ENCODE measurements at places on chromosomes 7 and 10.
A peak's percentile ranks its signal among the peaks of the same experiment; 100 is the strongest.

GRCh38 chr10:112728118-112728883, 221.7 kb upstream of the TCF7L2 start:
- no peak for DNase-seq

GRCh38 chr10:109982123-109982522, 25.7 kb upstream of the ADD3 start:
- DNase-seq = no peak

DNA sequence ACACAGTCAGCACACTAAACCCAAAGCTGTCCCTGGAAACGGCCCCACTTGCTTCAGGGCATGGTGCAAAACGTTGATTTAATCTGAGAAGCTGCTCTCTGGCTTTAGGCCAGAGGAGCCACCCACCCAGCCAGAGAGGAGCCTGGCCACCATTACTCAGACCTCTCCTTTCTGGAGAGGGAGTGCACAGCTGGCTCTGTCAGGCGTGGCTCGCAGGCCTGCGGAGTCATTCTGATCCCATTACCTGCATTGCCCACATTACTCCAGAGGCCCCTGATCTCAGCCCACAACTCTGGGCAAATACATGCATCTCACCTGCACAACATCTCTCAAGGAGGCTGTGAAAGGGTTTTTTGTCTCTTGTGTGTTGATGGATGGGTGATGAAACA, 370.0 kb upstream of the IGFBP3 start:
- DNase-seq = no peak

GRCh38 chr7:50667338-50667737, 102.1 kb upstream of the DDC start:
- no peak for DNase-seq

DNA sequence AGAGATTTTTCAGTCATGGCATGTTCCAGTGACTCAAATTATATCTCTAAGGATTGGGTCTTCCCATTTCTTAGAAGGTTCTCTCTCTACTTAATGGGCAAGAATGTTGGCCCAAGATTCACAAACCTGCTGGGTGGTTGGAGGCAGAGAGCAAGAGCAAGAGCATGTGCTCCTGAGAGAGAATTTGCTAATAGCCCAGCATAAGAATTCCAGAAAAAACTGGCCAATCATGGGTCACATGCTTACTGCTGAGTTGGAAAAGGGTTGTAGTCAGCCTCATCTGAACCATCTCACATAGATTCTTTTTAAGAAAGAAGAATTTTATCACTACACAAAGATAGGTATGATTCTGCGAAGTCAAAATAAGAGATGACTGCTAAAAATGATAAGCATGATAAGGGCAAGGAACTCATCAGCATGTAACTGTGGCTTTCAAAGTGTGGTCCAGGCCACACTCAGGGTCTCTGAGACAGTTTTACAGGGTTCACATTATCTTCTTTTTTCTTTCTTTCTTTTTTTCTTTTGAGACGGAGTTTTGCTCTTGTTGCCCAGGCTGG, 8.2 kb upstream of the VCL start:
- no peak for DNase-seq

- DNase-seq = no peak
These were observed 284.1 kb downstream of the DPP6 start for GRCh38 chr7:154336295-154336694.

DNA sequence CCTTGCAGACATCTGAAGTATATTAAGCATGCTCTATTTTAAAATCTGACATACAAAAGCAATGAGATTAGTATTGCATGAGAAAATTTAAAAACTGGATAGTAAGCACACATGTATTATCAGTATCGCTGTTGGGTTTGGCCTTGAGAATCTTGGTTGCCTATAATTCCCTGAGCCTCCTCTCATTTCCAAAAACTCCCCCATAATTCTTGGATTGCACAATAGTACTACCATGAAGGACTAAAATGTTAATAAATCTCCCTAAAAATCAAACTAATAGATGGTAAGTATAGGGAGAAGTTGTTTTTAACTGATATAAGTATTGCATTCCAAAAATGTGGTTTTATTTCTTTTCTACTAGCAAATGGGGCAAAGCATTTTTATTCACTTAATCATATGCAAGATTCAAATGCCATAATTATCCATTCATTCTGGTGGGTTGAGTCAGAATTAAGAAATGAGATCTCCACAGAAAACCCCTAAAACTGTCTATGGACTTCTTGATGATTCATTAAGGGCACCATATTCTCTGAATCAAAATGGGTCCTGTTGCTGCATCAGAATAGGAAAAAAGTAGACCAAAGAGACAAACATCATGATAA, 10.3 kb upstream of the VIM start:
- no peak for DNase-seq

- DNase-seq = no peak
These were observed 29.3 kb downstream of the PLEKHS1 start for GRCh38 chr10:113780681-113781250.

- no peak for DNase-seq
These were observed 147.9 kb downstream of the PLXNA4 start for GRCh38 chr7:132428247-132428919.

GRCh38 chr7:150997817-150998216, 7.0 kb downstream of the NOS3 start:
- DNase-seq = no peak

- DNase-seq = no peak
These were observed 94.5 kb downstream of the OR13A1 start for GRCh38 chr10:45220931-45221330.

- no peak for DNase-seq
These were observed 3.0 kb downstream of the BAMBI start for GRCh38 chr10:28680358-28680752.

DNA sequence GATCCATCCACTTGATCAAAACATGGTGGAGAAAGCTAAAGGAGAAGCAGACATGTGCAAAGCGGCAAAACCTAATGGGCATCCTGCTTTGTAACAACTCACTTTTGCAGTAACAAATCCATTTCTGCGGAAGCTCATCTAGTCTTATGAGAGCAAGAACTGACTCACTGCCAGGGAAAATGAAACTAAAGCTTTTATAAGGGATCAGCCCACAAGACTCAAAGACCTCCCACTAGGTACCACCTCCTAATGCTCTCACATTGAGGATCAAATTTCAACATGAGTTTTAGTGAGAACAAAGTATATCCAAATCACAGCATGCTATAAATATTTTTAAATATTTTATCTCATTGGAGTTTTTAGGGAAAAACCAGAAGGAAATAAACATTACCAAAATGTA, 120.1 kb upstream of the GNAI1 start:
- no peak for DNase-seq

GRCh38 chr7:146443102-146443501, 326.5 kb downstream of the CNTNAP2 start:
- DNase-seq = no peak

DNA sequence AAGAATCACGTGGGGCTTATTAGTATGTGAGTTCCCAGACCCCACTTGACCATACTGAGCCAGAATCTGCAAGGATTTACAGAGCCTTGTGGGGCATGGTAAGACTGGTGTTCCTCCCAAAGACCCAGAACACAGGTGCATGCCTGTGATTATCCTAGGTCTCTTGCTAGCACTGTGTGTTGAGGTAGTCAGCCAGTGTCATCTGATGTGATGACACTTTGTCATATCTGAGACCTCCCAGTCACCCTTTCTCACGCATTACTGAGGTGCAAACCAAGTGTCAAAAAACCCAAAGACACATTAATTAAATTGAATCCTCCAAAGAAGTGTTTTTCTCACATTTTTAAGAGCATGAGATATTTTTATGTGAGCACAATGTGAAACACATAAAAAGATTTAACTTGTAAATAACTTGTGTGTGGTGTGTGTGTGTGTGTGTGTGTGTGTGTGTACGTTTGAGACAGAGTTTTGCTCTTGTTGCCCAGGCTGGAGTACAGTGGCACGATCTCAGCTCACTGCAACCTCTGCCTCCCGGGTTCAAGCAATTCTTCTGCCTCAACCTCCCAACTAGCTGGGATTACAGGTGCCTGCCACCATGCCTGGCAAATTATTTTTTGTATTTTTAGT, 162.0 kb upstream of the PRPS1L1 start:
- no peak for DNase-seq

GRCh38 chr7:38177621-38178003, 433 bp upstream of the STARD3NL start:
- DNase-seq = no peak

- DNase-seq = no peak
These were observed 46.9 kb upstream of the TRIM8 start for GRCh38 chr10:102597131-102597991.

GRCh38 chr10:126375926-126376554, 12.2 kb downstream of the ADAM12 start:
- no peak for DNase-seq

DNA sequence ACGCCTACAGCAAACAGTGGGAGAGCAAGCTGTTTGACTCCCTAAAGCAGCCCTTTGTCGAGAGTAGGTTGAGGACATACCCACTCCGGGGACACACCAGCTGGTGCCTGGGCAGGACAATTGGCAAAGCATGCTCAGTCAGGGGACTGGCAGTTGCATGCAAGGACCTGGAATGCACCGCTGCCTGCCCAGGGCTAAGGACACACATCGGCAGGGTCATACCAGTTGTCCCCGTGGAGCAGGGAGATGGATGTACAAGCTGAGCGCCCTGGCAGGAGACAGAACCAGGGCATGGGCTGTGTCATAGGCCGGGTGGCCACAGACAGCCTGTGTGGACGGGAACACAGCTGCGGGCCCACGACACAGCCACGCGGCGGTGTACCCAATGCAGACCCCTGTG, 18.3 kb upstream of the ELN start:
- no peak for DNase-seq

DNA sequence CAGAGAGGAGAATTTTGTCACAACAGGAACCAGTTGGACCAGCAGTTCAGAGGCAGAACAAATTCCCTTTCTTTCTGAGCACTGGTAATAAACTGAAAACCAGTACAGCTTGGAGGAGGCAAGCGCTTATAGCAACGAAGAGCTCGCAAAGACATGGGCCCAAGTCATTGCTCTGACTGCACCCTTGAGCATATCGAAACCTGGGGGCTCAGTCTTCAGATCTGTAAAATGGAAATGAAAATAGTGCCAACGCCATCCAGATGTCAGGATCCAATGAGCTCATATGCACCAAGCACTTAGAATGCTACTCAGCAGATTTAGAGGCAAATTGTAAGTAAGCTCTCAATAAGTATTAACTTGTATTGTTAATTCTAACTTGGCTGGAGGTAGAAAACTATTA, 14.4 kb upstream of the CALU start:
- DNase-seq = no peak

GRCh38 chr7:11642276-11642675, 189.7 kb downstream of the THSD7A start:
- DNase-seq = no peak

DNA sequence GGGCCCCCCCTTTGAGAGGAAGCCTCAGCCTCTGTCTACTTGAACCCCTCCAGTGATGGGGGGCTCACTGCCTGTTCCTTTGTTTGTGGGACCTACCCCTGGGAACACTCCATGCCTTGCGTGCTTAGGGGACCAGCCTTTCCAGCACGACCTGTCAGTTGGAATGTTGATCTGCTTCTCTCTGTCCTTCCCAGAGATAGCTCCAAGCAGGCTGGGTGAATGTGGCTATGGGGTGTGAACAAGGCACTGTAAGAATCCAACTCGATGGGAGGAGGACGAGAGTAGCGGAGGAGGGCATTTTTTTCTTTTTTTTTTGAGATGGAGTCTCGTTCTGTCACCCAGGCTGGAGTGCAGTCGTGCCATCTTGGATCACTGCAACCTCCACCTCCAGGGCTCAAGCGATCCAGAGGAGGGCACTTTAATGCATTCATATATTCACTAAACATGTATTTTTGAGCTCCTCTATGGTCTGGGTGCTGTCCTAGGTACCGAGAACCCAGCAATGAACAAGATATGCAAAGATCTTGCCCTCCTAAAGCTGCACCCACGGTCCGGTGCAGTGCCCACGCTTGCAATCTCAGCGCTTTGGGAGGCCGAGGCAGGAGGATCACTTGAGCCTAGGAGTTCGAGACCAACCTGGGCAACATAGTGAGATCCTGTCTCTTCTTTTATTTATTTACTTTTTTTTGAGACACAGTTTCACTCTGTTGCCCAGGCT, 8.5 kb downstream of the CLIP2 start:
- no peak for DNase-seq

- DNase-seq = no peak
These were observed 54.0 kb downstream of the ANK3 start for GRCh38 chr10:60335708-60336107.

- DNase-seq = peak; percentile 22
These were observed 452 bp downstream of the ATE1 start for GRCh38 chr10:121927318-121927840.

DNA sequence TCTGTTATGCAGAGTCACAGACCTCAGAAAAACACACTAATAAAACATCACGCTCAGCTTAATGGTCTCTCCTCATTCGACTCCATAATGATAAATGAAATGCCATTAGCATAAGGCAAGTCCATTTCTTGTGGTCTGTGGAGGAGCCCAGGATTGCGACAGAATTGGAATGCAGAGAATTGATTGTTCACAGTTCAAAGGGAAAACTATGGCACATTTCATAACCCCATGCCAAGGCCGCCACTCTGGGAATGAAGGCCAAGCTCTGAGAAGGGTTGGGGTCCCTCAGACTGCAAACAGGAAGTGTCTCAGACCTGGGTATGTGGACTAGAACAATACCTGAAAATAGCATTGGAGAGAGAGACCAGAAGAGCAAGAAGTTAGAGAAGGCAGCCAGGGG, 398.9 kb downstream of the ADRA2A start:
- no peak for DNase-seq

GRCh38 chr10:114352653-114353298, 51.5 kb downstream of the AFAP1L2 start:
- no peak for DNase-seq

DNA sequence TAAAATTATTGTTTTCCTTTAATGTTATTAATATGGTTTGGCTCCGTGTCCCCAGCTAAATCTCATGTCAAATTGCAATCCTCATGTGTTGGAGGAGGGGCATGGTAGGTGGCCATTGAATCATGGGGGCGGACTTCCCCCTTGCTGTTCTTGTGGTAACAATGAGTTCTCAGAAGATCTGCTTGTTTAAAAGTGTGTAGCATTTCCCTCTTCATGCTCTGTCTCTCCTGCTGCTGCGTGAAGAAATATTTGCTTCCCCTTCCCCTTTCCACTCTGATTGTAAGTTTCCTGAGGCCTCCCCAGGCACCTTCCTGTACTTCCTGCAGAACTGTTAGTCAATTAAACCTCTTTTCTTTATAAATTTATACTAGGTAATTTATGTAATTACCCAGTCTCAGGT, 27.5 kb downstream of the VIM start:
- no peak for DNase-seq

DNA sequence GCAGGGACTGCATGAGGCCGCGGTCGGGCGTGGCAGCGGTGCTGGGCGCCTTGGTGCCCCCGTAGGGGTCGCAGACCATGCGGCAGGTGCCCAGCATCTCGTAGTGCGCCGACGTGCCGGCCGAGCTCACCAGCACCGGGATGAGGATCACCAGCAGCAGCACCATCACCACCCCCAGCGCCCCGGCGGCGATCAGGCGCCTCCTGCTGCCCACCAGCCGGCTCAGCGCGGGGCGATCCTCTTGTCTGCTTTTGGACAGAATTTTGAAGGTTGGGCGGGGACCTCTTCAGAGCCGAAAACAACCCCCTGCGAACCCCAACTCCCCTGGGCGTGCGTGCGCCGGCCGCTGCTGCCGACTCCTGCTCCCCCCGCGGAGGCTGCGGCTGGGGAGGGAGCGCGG, 779 bp downstream of the C1QL3 start:
- no peak for DNase-seq

- no peak for DNase-seq
These were observed 72.3 kb downstream of the CREB5 start for GRCh38 chr7:28484606-28484935.

- DNase-seq = no peak
These were observed 67.5 kb upstream of the MEOX2 start for GRCh38 chr7:15753887-15754579.

GRCh38 chr10:122911889-122912484, 1.6 kb downstream of the FAM24A start:
- peak; percentile 19 for DNase-seq
